Left forelimb (tissue), 1 donor: ENCODE measurements at places on chromosomes 6 and 20.
A peak's percentile ranks its signal among the peaks of the same experiment; 100 is the strongest.

DNA sequence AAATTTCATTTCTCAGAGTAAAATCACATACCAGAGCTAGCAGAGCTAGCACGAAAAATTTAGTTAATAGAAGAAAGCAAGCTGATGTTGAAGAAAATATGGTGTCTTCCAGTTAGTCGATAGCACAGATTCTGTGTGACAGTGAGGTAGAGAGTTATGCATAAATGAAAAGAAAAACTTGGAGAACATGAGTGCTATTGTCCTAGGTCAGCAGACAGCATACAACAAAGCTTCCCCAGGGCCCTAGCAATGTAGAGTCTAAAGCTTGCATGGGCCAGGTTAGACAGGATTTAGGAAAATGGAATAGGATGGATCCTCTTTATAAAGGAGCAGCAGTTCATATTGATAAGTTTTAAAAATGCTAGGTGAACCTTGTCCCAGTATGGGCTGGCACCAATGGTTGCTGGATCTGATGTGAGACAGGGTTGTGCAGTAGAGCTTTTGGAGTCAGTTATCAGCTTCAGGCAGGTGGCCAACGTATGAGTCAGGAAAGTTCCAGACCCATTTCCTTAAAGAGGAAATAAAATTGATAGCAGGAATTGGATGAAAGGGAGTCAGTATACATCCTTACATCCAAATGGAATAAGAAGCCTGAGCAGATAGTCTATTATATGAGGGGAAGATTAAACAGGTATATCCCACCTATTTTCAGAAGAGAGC, 277.2 kb downstream of the FRK start:
- DNase-seq: no peak

DNA sequence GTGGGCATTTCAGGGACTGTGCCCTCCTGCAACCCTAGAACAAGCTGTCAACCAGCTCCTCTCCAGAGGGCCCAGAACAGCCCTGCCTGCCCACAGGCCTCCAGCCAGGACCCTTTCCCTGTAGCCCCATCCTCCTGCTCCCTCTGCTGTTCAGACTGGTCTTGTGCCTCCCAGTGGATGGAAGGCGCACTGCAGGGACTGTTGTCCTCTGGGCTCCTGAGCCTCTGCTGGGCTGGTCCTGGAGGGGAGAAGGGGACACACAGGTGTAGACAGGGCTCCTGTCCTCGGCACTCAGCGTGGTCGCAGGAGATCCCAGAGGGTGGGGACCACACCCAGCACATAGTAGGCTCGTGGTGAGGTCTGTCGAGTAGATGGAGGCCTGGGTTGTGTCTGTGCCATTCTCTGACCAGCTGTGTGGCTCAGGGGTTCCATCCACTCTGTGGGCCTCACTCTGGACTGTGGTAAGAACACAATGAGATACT, 11.5 kb downstream of the ITPR3 start:
- DNase-seq: no peak

GRCh38 chr20:57576617-57577550, 16.0 kb downstream of the PCK1 start:
- no peak for DNase-seq

- DNase-seq: peak; percentile 70
Observed at GRCh38 chr6:2353412-2354137, 108.2 kb upstream of the GMDS start.

GRCh38 chr20:34574861-34575260, 16.3 kb downstream of the MAP1LC3A start:
- DNase-seq: no peak

- peak; percentile 77 for DNase-seq
Observed at GRCh38 chr20:1900321-1900801, 5.2 kb downstream of the SIRPA start.
